Amniotic epithelial cell (primary cell): ENCODE measurements at places on chromosomes 12 and 14.

DNA sequence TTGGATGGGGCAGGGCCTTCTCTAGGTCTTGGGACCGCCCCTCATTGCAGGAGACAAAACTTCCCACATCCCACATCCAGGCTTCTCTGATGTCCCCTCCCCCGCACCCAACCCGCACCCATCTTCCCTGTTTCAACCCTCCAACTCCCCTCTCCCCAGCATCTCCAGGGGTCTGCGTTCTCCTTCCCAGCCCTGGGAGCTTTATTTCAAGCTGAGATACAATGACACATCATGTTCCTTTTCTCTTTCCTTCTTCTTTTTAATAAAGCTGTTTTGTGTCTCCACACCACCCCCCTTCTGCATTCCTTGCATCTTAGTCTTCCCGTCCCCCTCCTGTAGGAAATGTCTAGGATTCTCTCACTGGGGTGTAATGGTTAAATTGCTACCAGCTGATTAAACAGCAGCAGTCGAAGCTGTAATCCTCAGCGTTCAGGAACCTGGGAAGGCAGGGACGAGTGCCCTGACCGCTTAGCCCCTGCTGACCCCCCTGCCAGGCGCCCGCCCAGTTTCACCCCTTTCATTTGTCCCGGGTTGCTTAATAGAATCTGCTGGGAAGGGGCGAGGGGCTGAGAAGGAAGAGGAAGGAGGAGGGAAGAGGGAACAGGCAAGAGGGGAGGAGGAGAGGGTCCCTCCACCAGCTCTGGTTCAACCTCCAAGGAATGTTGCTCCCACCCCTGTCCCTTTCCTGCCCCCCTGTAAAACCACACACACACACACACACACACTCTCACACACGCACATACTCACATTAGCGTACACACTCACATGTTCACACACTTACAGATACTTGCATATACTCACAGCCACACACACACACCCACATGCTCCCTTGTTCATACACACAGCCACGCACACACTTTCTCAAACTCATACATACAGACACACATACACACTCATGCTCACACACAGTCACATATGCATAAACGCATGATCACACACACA, 104.5 kb upstream of the MED13L start:
- DNase-seq: peak; percentile 95

GRCh38 chr12:57096748-57097553, 8.0 kb downstream of the NAB2 start:
- no peak for DNase-seq

- DNase-seq: no peak
Observed at GRCh38 chr14:34256223-34256622, 205.8 kb downstream of the SPTSSA start.

- DNase-seq: peak; percentile 29
Observed at GRCh38 chr12:115388139-115388538, 704.2 kb upstream of the TBX3 start.

- peak; percentile 41 for DNase-seq
Observed at GRCh38 chr14:71491931-71492330, 440.3 kb upstream of the RGS6 start.

GRCh38 chr12:66087365-66087943, 43.1 kb downstream of the LLPH start:
- DNase-seq: peak; percentile 70

DNA sequence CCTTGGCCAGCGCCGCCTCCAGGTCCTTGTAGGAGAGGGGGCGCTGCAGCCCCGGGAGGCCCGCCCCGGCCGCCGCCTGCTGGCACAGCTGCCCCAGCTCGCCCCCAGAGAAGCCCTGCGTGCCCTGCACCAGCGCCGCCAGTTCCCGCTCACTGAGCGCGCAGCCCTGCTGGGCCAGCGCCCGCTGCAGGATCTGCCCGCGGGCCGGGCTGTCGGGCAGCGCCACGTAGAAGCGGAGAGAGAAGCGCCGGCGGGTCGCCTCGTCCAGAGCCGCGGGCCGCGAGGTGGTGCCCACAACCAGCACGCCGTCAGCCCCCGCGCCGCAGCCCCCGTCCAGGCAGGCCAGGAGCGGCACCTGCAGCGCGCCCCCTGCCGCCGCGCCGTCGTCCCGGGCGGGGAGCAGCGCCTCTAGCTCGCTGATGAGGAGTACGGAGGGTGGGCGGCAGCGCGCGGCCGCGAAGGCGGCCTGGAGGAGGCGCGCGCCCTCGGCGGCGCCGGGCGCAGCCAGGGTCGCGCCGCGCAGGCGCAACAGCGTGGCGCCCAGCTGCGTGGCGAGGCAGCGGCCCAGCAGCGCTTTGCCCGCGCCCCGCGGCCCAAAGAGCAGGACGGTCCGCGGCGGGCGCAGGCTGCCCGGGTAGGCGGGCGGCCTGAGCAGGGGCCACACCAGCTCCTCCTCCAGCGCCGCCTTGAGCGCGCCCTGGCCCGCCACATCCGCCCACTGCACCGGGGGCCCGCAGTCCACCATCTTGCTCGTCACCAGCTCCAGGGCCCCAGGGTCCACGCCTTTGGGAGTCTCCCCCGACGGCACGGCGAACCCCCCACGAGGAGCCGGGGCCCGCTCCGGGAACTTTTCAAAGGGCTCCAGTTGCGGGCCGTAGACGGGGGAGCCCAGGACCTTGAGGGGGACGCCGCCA, 27.7 kb downstream of the FIGNL2 start:
- DNase-seq: peak; percentile 16

DNA sequence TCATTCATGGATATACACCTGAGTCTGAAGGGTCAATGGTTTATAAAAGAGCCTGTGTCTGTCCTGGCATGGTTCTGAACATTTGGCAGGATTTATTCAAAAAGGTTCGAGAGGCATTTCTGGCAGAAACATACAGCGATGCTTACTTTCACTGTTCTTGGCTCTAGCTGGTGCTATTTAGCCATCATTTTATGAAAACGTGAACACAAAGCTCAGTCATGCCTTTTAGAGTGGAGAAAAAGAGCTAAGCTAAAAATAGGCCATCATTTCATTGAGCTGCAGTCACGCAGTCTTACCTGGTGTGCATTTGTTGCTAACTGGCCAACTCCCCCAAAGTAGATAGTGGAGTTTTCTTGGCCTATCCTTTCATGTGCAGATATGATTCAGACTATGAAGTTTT, 1209.5 kb downstream of the SLC16A7 start:
- DNase-seq: no peak

GRCh38 chr12:68823696-68824095, 15.7 kb downstream of the MDM2 start:
- peak; percentile 95 for DNase-seq

DNA sequence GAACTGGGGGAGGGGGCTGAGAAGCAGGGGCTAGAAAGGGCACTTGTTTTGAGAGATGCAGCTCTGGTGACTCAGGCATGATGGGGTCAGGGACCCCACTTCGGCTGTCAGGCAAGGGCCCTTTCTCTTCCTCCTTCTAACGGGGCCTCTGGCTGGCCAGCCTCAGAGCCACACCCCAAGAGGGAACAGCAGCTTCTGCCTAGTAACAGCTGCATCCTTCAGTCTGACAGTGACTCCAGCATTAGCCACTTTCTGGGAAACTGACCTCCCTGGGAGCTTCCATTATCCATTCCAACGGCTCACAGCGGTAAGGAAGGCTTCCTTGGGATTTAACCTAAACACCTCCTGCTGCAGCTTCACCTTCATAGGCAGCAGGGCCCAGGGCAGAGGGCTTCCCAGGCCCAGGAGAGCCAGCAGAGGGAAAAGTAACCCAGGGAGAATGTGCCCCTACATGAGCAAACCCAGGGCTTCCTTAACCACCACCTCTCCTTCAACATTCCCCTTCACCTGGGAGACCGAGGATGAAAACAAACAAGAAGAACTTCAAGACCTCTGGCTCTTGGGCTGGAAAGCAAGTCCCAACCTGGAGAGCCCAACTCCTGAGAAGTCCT, 2.7 kb downstream of the NCKAP5L start:
- peak; percentile 44 for DNase-seq

DNA sequence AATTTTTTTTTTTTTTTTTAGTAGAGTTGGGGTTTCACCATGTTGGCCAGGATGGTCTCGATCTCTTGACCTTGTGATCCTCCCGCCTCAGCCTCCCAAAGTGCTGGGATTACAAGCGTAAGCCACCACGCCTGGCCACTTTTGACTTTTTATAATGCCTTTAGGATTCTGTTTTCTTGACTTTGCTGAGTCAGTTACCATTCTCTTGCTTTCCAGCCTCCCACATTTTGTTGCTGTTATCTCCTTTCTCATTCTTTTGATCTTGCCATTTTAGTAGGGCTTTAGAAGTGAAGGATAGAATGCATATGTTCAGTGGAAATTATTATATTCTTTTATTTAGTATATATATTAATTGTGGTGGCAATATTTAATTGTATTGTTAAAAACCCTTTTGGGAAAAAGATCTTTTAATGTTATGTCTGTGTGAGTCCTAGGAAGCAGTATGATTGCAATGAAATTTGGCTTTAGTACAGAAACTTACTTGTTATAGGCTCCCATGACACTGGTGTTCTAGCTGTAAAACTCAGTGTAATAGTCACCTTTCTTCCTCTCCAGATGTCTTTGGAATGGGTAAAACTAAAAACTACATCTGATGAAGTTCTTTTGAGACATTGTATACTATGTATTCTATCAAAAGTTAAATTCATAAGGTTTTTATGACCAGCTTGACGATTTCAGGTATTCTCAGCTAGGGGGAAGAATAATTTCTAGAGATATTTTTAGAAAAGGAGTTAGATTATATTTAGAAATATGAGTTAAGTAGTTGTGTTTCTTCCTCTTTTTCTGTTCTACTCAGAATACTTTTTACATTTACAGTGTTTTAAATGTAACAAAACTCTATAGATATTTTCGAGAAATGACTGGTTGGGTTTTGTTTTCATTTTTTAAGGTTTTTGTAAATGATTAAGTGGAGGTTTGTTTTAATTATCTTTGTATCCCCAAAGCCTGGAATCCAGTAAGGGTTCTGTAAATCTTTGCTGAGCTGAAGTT, 74.7 kb downstream of the APAF1 start:
- no peak for DNase-seq
